ENCODE measurements at places on chromosomes 6 and 20. TPM values are rescaled to one million over a fixed set of nuclear protein-coding genes. Genes with fewer than 3 reads are reported as not detected.

Gene FABP7
- total RNA-seq: not detected

- no peak overlapping the region for H3K4me3 ChIP-seq
- no peaks in the 10 kb centered on the region for H3K4me1 ChIP-seq
- H3K27me3 ChIP-seq: no peaks in the 10 kb centered on the region
- no peaks in the 10 kb centered on the region for H3K36me3 ChIP-seq
- H3K27ac ChIP-seq: no peak overlapping the region
- no peak for DNase-seq
Observed at GRCh38 chr6:112223070-112223861, 31.1 kb downstream of the LAMA4 start.

Gene C4B
- 5.8 TPM for total RNA-seq

DNA sequence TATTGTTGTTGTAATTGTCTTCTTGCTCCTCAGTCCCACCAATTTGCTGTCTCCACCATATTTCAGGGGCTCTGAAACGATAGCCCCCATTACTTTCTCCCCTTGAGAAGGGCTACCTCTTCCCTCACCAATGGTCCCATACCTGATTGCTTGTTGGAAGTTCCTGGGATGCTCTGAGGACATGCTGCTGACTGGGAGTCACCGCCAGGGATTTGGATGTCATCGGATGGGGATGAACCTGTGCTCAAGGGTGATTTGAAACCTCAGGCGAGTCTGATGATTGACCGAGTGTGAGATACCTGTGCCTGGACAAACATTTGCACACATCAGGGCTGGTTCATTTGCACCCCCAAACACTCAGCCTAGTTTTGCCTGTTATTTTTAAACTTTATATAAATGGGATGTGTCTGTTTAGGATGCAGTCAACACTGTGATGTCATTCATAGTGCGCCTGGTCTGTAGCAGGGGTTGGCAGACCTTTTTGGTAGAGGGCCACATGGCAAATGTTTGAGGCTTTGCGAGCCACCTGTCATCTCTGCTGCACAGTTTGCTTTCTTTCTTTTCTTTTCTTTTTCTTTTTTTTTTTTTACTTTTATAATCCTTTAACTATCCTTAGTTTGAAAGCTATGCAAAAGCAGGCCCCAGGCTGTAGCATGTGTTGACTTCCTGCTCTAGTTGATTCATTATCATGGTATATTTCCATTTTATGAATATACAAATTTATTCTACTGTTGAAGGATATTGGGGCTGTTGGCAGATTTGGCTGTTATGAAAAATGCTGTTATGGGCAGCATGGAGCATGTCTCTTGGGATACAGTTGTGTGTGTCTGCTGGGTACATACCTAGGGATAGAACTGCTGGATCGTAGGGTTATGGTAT, 118.5 kb upstream of the PHACTR3 start:
- no peak overlapping the region for H3K4me3 ChIP-seq
- no peaks in the 10 kb centered on the region for H3K36me3 ChIP-seq
- H3K27me3 ChIP-seq: no peaks in the 10 kb centered on the region
- H3K27ac ChIP-seq: no peak overlapping the region
- no peaks in the 10 kb centered on the region for H3K4me1 ChIP-seq

Gene WFDC2
- 0.73 TPM for total RNA-seq

Gene NHLRC1
- 1.1 TPM for total RNA-seq

Gene TDP2
- total RNA-seq: 72.8 TPM

Gene PRKN
- 3.2 TPM for total RNA-seq

GRCh38 chr20:24598346-24598745, 128.9 kb downstream of the SYNDIG1 start:
- H3K27me3 ChIP-seq: no peaks in the 10 kb centered on the region
- no peaks in the 10 kb centered on the region for H3K36me3 ChIP-seq
- no peak for DNase-seq
- no peaks in the 10 kb centered on the region for H3K4me1 ChIP-seq
- no peak overlapping the region for H3K4me3 ChIP-seq

All from CD4-positive, alpha-beta memory T cell (primary cell).